H54 (cell line): ENCODE measurements at places on chromosomes 11 and 22.

DNA sequence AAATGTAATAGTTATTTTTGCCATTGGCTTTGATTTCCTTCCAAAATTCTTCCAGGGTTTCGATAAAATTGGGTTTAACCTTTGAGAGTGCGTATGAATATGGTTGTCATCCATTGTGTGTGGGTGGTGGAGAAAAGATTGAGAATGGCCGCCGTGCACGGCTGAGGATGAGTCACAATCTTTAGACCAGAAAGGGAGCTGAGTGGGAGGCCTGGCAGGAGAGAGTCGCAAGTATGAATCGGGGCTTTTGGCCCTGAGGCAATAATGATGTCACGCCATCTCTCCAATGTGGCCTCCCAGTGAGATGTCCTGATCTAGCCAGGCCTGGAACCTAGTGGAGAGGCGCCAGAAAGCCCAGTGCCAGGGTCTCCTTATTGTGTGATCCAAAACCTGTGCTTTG is 33.1 kb upstream of the SMPD1 start:
- peak; percentile 75 for DNase-seq

DNA sequence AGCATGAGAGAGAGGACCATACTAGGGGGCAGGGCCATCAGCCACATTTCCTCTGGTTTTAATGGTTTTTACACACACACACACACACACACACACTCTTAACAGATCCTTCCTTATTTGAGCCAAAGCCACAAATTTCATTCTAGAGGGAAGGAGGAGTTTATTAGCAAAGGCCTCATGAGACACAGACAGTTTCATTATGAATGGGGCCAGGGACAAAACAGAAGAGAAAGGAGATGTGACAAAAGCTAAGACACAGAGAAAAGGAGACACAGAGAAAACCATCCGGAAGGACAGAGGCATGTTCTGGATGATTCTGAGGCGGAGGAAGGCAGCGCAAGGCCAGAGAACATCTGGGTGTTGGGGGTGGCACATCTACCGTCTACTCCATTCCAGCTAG is 32.2 kb upstream of the ARFGAP3 start:
- DNase-seq = no peak

DNA sequence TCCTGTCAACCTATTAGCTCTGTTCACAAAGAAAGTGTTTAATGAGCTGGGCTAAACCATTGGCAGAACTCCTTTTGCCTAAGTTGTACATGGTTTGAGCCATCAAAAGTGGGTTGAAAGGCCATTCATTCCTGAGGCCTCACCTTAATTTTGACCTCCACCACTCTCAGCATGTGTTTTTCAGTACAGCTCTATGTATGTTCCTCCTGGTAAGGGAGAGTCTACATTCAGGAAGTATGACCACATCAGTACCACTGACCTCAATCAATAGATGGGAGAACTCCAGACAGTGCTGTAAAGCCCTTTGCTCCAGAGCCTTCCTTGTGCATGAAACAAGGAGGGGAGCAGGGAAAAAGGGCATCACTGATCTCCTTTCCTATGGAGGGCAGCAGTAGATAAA is 87.8 kb upstream of the CARD18 start:
- DNase-seq = no peak

DNA sequence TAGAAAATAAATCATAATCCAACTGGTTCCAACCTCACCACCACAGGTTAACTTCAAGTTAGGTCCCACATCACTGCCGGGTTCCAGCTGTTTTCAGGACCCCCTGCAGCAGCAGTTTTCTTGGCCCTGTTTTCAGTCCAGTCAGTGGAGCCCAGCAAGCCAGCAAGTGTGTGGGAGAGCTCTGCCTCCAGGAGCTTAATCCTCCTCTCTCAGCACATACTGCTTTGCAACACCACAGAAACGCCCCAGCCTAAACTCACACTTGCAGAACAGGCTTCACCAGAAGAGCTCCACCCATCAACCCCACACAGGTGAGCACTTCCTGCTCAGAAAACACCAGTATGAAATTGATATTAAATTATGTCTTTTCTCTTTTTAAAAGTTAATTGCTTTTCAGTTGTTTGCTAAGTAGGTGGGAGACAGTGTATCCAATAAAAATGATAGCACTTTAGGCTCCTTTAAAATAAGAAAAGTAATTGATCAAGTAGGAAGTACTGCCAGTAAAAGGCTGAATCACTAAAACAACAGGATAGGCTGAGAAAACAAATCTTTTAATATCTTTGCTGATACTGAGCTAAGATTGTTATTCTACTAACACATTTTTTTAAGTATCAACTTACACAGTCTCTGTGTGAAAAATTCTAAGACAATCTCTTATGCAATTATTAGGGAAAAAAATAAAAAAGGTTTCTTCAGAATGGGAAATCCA is 81.5 kb upstream of the TP53AIP1 start:
- no peak for DNase-seq

DNA sequence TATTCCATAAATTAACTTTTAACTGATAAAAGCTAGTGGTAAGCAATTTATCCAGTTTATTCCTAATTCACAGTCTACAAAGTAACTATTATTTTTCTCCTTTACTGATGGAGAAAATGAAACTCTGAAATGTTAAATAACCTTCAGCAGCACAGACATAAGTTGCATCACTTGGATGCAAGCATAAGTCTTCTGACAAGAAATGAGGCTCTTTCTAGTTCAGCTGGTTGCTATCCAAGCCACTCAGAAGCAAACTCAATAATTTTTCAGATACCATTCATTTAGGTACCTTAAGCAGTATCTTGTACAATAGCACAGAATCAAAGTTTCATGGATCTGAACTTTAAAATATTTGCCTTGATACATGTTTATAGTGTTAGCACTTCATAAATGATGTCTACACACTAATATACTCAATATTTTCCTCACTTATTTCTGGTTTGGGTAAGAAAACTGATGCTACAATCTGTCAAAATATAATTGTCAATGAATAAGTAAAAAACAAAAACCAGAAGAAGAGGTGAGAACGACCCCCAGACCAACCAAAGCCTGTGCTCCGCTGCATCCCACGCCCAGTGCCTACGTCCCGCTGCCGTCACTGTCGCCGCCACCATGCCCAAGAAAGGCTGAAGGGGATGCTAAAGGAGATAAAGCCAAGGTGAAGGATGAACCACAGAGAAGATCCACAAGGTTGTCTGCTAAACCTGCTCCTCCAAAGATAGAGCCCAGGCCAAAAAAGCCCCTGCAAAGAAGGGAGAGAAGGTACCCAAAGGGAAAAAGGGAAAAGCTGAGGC is 18.1 kb downstream of the FAM168A start:
- no peak for DNase-seq

- DNase-seq = no peak
Observed at GRCh38 chr11:24697522-24698111, 200.8 kb downstream of the LUZP2 start.

GRCh38 chr11:76323804-76324203 is 57.1 kb downstream of the THAP12 start:
- DNase-seq = no peak

DNA sequence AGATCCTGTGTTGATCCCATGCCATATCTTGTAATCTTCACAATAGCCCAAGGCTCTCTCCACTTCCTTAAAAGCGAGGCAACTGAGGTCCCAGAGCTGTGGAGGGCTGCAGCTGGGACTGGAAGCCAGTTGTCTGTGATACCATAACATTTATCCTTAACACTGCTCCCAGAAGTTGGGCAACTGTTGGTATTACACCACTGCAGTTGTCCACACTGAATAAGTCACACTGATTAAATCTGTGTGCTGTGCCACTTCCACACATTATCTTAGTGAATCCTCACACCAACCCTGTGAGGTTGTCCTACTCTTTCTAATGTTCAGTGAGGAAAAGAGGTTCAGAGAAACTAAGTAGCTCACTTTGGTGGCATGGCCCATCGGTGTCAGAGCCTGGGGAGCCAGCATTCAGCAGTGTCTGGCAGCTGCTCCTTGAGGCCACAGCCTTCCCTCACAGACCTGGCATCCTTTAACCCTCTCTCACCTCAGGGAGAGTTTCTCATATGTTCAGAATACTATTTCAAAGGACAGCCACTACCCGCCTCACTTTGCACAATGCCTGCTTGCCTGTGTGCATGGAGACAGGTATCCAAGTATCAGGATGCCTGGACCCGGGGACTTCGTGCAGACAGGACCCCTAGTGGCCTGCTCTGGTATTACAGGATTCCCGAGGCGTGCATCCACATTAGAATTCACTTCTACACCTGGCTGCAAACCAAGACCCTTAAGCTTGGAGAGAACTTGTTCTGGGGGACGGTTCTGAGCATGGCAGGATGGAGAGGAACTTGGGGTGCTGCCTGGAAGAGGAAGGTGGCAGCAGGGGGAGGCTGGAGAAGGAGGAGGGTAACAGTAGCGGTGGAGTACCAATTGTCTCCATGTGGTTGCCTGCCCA is 221.9 kb upstream of the TBCEL start:
- DNase-seq = peak; percentile 45

DNA sequence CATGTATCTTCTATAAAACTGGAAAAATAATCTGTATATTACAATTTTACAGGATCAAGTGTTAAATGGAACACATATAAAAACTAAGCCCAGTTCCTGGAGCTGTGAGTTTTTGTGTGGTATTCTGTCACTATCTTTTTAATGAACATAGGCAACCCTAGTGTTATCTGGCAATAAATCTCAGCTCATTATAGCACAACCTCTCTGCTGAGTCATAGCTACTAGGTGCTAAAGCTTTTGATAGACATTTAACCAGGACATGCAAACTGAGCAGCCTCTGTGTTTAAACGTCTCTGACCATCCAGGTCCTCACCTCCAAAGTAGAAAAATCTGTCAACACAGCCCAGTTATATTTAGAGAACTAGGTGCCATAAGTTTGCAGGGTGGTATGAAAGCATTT is 91.0 kb upstream of the CARD18 start:
- DNase-seq = no peak

- no peak for DNase-seq
Observed at GRCh38 chr11:12778240-12778905, 104.2 kb downstream of the TEAD1 start.

- no peak for DNase-seq
Observed at GRCh38 chr22:38713921-38714320, 8.2 kb downstream of the GTPBP1 start.

DNA sequence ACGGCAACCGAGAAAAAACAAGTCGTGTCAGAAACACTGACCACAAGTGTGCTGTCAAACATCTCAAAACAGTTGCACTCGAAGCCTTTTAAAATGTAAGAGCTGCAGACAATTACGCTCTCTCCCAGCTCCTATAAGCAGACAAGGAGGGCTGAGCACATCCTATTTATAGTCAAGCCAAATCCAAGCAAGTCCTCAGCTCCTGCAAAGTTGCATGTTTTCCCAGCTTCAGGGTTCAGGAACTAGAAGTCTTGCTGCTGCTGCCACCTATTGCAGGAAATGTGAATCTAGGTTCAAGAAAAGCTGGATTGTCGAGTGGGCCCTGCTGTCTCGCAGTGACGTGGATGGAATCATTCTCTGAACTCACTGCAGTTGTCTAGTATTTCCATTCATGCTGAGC is 15.5 kb downstream of the EFCAB6 start:
- DNase-seq = no peak

DNA sequence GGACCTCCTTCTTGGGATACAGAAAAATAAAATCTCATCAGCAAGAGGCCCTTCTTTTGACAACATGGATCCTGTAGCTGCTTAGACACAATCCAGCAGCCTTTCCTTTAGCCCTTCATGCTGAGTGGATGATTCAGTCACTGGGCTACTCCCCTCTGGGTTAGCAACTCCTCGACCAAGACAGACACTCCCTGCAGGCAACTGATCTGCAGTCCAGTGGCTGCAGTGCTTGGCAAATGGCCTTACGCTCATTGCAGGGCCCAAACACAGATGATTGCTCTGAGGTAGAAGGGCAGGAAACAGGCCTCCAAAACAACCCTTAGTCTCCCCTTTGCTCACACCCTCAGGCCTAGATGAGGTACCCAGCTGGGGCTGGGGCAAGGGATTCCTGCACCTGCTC is 73.2 kb upstream of the OPCML start:
- DNase-seq = no peak

DNA sequence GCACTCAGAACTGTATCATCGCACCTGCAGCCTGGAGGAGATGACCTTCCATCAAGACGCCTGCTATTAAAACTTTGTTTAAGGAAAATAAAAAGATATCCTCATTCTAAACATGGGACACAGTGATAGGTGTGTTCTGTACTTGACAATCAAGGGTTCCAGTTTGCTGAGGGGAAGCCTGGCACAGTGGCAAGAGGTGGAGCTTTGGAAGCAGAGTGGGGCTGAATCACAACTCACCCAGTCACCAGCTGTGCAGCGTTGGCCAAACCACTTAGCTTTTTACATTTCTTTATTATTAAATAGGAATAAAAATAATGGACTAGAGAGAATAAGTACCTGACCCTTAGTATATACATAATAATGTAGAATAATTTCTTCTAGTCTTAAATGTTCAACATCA is 220.7 kb downstream of the TENM4 start:
- no peak for DNase-seq

DNA sequence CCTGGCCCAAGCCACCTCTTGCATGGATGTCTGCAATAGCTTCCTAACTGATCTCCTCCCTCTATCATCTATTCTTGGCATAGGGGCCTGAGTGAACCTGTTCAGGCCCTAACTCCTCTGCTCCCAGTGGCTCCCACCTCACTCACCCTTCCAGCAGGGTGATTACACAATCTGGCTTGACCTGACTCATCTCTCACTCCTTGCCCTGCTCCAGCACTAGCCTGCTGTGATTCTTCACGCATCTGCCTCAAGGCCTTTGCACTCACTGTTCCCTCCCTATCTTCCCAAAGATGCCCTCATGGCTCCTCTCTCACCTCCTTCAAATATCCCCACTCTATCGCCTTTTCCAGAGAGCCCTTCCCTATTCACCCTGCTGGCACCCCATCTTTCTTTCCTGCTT is 10.5 kb downstream of the SCN4B start:
- no peak for DNase-seq

DNA sequence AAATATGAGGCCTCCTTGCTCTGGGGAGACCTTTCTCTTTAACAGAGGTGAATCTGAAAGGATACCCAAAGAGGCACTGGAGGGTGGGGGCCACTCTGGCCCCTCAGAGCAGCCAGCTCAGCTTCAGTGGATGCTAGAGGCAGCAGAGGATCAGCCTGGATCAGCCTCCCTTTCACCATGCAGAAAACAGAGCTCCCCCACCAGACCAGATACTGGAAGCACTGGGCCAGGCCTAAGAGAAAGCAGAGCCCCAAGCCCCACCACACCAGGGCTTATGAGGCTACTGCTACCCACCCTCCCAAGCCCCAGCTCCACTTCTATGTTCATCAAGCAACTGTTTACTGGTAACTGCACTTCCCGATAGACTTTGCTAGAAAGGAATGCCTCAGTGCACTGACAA is 4.0 kb upstream of the SLC43A3 start:
- DNase-seq = no peak
